ENCODE measurements at places on chromosomes 6 and 20.

GRCh38 chr20:63253065-63253437 lies 1.2 kb downstream of the NKAIN4 start:
- no peak for DNase-seq

DNA sequence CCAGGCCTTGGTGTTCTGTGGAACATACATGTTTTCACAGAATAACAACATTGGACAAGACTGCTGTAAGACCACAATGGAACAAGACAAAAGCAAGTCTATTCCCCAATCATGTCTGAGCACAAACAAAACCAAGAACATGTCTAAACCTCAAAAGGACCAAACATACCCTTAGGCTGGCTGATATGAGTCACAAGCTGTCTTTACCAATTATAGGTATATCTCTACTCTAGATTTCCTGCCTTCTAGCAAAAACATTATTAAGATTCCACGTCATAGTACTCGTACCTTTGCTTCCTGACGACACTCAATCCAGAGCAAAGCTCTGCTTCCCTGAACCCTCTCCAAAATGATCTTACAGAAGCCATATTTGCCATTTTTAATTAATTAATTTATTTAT lies 15.4 kb upstream of the L3MBTL1 start:
- no peak for DNase-seq

GRCh38 chr20:37627060-37627766 lies 66.6 kb upstream of the CTNNBL1 start:
- no peak for DNase-seq

- no peak for DNase-seq
These were observed 42.2 kb downstream of the CDH26 start for GRCh38 chr20:60000271-60001042.

DNA sequence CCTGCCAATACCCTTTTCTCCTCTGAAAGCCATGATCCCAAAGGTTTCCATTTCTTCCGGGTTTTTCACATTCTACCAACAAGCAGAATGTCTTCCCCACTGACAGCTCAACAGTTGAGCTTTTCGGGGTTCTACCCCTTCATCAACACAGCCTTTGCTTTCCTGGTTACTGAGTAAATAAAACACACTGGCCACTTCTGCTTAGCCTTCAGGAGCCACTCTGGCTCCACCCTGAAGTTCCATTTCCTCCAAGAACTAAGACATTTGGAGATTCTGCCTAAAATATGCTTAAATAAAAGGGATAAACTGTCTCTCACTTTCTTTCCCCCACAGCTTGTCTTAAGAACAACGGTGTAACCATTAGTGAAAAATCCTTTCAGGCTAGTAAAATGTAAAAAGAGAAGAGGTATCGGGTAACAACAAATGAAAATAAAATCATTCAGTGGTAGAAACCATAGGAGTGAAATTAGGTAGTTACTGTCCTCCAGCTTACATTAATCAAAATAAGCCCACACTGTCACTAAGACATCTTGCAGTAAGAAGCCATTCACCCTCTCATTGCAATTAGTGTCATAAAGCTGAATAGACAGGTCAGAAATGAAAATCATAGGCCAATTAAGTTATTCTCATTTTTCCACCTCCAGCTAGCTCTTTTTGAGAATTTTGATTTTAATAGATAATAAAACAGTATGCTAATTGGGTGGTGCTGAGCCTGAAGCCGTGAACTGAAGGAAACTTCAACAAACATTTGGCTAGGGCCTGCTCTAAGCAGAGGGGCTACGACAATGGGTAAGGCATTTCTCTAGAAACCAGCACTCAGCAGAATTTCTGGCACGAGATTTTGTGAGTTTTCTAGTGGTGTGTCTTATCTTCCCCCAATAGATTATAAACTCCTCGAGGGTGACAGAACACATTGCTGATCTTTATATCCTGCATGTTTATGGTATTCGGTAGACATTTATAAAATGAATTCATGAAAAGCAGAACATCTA lies 194.2 kb downstream of the KHDC1L start:
- no peak for DNase-seq

- DNase-seq = no peak
These were observed 89.7 kb downstream of the PREP start for GRCh38 chr6:105313211-105313610.

GRCh38 chr6:157761926-157762325 lies 61.1 kb upstream of the SNX9 start:
- DNase-seq = no peak

DNA sequence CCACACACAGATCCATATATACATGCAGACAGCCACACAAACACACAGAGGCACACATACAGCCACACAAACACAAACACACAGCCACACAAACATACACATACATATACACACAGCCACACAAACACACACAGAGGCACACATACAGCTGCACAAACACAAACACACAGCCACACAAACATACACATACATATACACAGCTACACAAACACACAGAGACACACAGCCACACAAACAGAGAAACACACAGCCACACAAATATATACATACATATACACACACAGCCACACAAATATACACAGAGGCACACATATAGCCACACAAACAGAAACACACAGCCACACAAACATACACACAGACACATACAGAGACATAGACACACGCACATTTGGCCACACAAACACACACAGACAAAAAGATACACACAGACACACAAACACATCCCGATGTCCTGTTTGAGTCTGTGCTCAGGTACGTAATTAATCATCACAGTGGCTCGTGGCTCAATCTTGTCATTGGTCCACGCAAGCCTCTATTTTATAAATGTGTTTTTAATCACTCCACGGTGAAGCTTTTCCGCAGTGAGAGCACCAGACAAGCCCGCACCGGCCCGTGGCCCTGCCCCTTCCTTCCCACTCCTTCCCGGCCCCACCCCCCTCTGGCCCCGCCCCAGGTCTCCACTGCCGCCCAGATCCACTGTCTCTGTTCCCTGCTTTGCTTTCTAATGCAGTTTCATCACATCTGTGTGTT lies 135.3 kb downstream of the CDH4 start:
- DNase-seq = no peak

DNA sequence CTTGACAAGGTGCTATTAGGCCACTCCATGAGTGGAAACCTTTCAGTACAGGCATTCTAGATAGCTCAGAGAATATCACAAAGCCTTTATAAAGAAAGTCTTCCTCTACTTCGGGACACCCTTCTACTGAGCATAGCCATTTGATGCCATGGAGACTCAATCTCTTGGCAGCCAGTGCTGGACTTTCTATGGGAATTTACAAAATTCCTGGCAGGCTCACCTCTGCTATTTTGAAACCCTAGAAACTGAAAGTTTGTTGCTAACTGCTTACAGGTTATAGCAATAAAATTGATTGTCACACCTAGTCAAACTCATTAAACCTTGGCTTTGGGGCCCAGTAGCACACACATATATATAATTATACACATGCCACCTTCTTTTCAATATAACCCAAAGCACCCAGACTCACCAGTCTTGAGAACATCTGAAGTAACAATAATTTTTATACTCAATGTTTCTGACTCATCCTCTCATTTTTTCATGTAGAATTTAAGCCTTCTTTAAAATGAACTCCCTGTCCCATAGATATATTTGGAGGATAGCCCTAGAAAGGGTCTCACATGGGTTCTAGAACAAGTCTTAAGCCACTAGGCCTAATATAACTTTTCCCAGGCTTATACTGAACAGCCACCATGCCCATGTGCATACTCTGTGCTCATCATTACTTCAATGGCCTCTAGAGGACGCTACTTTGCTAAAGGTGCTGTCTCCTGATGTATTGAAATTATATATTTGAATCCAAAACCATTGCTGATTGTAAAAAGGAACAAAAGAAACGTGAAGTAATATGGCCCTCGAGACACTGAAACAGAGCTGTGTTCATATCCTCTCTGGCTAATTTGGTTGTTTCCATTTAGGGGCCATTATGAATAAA lies 368.1 kb upstream of the MARCKS start:
- no peak for DNase-seq

DNA sequence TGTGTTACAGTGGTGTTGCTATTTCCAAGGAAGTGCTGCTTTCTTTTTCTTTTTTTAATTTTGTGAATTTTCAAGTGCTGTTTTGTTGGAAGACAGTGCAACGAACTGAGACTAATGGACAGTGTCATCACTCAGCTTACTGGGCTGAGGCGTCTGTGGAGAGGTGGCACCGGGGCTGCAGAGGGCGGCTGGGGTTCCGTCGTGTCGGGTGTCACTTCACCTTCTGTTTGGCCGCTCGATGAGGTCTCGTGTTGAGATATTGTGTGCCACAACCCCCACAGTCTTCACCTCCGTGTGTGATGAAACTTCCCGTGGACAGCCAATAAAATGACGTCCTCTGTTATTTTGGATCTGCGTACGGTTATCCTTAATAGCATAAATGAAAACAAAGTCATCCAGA lies 149.4 kb upstream of the SNX9 start:
- DNase-seq = no peak

- DNase-seq = no peak
These were observed 118.1 kb downstream of the IRF4 start for GRCh38 chr6:509676-510075.

GRCh38 chr6:24408719-24409410 lies 6.1 kb downstream of the MRS2 start:
- no peak for DNase-seq

DNA sequence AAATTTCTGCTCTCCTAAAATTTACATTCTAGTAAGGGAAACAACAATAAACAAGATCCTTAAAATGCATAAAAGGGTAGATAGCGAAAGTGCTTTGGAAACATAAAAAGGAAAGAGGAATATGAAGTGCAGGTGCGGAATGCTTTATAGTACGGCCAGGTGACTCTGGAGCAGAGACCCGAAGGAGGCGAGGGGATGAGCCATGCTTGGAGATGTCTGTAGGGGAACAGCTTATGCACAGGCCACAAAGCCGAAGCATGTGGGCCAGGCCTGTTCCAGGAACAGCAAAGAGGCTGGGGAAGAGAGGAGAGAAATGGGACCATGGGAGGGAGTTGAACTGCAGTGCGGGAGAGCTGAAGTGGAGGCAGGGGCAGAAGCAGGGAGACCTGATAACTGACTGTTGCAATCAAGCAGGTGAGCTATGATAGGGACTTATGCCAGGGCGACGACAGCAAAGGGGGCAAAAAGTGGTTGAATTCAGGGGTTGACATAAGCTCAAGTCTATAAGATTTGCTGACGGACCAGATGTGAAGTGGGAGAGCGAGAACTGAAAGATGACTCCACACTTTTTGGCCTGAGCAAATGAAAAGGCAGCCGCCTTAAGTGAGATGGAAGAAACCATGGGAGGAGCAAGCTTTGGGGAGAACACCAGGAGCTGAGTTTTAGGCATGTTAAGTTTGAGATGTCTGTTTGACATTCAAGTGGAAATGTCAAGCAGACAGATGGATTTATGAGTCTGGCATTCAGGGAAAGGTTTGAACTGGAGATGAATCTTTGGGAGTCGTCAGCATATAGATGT lies 83.1 kb downstream of the CNBD2 start:
- no peak for DNase-seq

DNA sequence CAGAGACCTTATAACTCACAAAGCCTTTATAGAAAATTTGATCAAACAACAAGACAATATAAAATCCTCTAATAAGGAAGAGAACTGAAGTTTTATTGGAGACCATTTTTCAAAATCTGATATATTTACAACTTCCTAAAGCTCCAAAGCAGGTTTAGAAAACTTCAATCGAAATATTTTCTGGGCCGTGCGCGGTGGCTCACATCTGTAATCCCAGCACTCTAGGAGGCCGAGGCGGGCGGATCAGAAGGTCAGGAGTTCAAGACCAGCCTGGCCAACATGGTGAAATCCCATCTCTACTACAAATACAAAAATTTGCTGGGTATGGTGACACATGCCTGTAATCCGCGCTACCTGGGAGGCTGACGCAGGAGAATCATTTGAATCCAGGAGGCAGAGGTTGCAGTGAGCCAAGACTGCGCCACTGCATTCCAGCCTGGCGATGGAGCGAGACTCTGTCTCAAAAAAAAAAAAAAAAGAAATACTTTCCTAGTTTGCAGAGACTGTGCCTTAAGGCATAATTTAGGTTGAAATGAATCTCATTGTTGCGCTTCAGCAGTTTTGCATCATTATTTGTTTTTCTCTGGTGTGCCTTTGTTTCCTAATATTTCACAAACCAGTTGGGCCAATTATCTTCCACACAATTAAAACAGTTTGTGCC lies 60.6 kb upstream of the ASIP start:
- no peak for DNase-seq

DNA sequence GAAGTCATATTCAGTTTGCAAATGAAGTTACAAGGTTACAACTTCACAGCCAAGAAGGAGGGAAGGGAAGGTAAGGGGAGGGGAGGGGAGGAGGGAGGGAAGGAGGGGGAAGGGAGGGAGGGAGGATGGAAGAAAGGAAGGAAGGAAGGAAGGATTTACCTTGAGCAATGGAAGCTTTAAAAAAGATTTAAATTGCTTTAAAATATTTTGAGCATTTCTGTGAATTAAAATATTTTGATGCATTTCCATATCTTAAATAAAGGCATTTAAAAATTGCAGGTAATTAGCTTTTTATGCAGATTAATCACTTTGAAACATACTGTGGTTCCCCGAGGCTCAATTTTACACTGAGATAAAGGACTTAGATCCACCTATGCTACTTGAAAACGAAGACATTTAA lies 618.0 kb downstream of the TFAP2A start:
- no peak for DNase-seq

Data from stimulated activated CD8-positive, alpha-beta memory T cell treated with anti-CD3 and anti-CD28 coated beads, Interleukin-2, amount 100 ng/mL, for 1 hour (primary cell).